Activated naive CD8-positive, alpha-beta T cell treated with anti-CD3 and anti-CD28 coated beads, Interleukin-2, amount 10 ng/mL, durations not matched to agents 7 days and 5 days (primary cell): ENCODE measurements at places on chromosomes 7 and 10. TPM values are rescaled to one million over a fixed set of nuclear protein-coding genes. Genes with fewer than 3 reads are reported as not detected.

DNA sequence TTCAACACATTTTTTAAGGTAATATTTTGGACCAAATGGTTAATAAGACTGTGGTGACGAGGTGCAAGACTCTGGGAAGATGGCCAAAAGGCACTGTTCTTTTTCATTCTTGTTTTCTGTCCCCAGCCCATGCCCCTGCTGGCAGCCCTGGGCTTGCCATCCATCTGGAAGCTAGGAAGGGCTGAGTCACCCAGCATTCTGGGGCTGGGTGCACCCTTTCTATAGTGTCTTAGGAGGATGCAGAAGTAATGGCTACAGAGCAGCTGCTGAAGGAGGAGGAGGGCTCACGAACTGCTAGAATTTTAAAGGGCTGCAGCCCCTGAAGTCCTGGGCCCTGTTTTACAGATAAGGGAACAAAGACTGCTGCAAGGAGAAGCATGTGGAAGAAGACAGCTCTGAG lies 42.8 kb upstream of the ZNF32 start:
- peaks cover 8% of the 10 kb centered on the region for H3K4me1 ChIP-seq
- DNase-seq = no peak
- no peaks in the 10 kb centered on the region for H3K36me3 ChIP-seq
- H3K27me3 ChIP-seq = peaks cover 38% of the 10 kb centered on the region
- H3K27ac ChIP-seq = no peak overlapping the region

DNA sequence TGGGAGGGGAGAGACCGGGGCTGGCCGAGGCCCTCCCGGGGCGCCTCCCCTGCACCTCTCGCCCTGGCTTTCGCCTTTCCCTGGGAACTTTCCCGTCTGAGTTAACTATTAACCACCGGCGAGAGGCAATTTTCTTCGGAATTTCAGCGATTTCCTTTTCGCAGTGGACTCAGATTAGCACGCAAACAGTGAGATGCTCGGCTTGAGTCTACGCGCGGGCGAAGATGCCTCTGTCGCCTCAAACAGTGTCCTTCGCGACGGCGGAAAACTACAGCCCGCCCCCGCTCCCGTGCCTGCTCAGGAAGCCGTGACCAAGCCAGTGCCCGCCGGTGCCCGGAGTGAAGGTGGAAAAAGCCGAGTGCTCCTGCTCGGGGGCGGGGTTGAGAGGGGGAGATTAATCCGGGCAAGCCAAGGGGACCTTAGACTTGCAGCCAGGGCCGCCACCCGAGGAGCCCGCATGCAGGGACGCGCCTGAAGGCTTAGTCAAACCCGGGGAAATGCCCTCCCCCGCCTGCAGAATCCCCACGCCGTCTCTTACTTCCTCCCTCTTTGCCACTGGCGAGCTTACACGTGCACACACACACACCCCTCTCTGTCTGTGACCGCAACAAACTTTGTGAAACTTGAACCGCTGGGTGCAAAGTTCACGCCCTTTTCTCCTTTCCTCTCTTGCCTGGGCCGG lies 14.5 kb upstream of the PAX2 start:
- peaks cover 93% of the 10 kb centered on the region for H3K27me3 ChIP-seq
- no peak for DNase-seq
- no peak overlapping the region for H3K27ac ChIP-seq
- peak overlapping the region; percentile 70 for H3K4me3 ChIP-seq
- peaks cover 13% of the 10 kb centered on the region for H3K4me1 ChIP-seq

GRCh38 chr7:133709036-133709880 lies 417.9 kb upstream of the LRGUK start:
- H3K36me3 ChIP-seq = no peaks in the 10 kb centered on the region
- H3K4me3 ChIP-seq = no peak overlapping the region
- H3K4me1 ChIP-seq = peaks cover 7% of the 10 kb centered on the region
- no peak for DNase-seq

DNA sequence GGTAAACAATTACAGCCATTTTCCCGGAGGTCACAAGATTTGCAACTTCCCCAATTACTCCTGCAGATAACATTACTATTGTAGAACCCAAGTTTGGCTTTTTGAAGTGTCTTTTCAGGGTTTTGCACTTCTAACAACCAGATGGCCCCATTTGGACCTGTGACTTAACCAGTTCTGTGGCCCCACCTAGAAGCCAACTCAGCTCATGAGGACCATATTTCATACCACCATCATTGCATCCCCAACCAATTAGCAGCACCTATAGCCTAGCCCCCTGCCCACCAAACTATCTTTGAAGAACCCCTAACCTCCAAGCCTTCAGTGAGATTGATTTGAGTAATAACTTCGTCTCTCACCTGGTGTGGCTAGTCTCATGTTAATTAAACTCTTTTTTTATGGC lies 51.3 kb upstream of the WDR11 start:
- no peak overlapping the region for H3K4me3 ChIP-seq
- no peaks in the 10 kb centered on the region for H3K4me1 ChIP-seq
- no peak for DNase-seq
- H3K36me3 ChIP-seq = no peaks in the 10 kb centered on the region
- H3K27me3 ChIP-seq = no peaks in the 10 kb centered on the region
- H3K27ac ChIP-seq = no peak overlapping the region

GRCh38 chr10:85849315-85849714 lies 517.3 kb downstream of the GRID1 start:
- no peak overlapping the region for H3K4me3 ChIP-seq
- no peak for DNase-seq
- H3K27me3 ChIP-seq = no peaks in the 10 kb centered on the region
- H3K27ac ChIP-seq = no peak overlapping the region
- no peaks in the 10 kb centered on the region for H3K36me3 ChIP-seq

- peaks cover 78% of the 10 kb centered on the region for H3K27me3 ChIP-seq
- H3K4me3 ChIP-seq = no peak overlapping the region
- DNase-seq = no peak
- no peaks in the 10 kb centered on the region for H3K36me3 ChIP-seq
- H3K27ac ChIP-seq = no peak overlapping the region
Measured at GRCh38 chr7:157022681-157023588, 12.5 kb upstream of the MNX1 start.

GRCh38 chr10:101896225-101896877 lies 52.8 kb upstream of the KCNIP2 start:
- no peak overlapping the region for H3K27ac ChIP-seq
- no peak for DNase-seq
- no peaks in the 10 kb centered on the region for H3K36me3 ChIP-seq

GRCh38 chr7:47953822-47954221 lies 5.6 kb upstream of the PKD1L1 start:
- no peaks in the 10 kb centered on the region for H3K27me3 ChIP-seq
- no peak for DNase-seq
- H3K4me3 ChIP-seq = no peak overlapping the region

GRCh38 chr7:92631850-92632487 lies 41.8 kb upstream of the FAM133B start:
- H3K27me3 ChIP-seq = no peaks in the 10 kb centered on the region
- peaks cover 47% of the 10 kb centered on the region for H3K4me1 ChIP-seq
- H3K27ac ChIP-seq = peak overlapping the region; percentile 73
- H3K4me3 ChIP-seq = peak overlapping the region; percentile 43
- peaks cover 42% of the 10 kb centered on the region for H3K36me3 ChIP-seq

Gene NMT2
- 59.2 TPM for total RNA-seq

GRCh38 chr7:43508461-43508860 lies 74.4 kb upstream of the STK17A start:
- no peak for DNase-seq
- H3K27me3 ChIP-seq = peaks cover 7% of the 10 kb centered on the region
- H3K36me3 ChIP-seq = no peaks in the 10 kb centered on the region
- no peak overlapping the region for H3K4me3 ChIP-seq

Gene STOX1
- 0.67 TPM for total RNA-seq

DNA sequence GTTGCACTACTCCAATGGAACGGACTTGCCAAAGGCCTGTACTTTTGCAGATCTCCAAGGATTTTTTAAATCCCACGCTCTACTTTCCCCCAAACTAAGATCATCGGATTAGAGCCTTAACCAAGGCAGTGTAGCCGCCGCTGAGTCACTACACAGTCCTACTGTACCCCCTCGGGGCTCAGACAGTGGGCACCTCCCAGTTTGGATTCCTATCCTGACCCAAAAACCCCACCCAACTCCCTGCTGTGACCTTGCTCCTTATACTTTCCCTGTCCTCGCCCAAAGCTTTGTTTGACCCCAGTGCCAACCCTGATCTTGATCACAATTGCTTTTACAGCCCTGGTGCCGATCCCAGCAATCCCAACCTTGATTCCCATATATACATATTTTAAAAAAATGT lies 17.5 kb upstream of the PLAU start:
- peaks cover 1% of the 10 kb centered on the region for H3K4me1 ChIP-seq
- H3K27ac ChIP-seq = no peak overlapping the region
- DNase-seq = no peak
- H3K27me3 ChIP-seq = peaks cover 15% of the 10 kb centered on the region

Gene TFEC
- total RNA-seq = 1.3 TPM

DNA sequence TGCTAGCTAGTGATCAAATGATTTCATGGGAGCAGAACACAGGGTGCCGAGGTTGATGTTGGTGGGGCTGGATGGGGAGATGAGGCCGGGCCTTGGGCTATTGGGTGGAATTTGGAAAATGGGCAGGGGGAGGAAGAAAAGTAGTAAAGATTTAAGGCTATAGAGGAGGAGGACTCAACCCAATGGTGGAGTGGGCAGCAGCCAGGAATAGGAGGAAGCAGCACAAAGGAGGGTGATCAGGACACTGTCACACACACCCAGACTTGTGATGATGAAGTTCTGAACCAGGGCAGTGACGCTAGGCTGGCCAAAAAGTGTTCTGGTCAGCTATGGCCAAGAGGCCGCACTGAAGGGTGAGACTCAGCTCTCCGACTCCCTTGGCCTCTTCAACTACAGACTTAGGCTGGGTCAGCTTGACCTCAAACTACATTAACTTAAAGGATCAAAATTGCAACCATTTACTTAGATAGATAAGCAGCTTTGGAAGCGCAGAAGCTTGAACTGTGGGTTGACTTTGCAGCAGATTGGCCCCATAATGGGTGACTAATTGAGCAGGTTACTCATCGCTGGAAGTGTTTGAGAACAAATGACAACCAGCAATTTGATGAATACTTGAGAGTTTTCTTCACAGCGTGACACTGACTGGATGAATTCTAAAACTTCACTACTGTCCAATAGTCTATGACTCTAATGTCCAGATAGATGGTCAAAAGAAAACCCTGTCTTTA lies 29.4 kb upstream of the GPR26 start:
- no peak overlapping the region for H3K27ac ChIP-seq
- H3K4me1 ChIP-seq = no peaks in the 10 kb centered on the region
- H3K36me3 ChIP-seq = no peaks in the 10 kb centered on the region
- no peak overlapping the region for H3K4me3 ChIP-seq
- no peaks in the 10 kb centered on the region for H3K27me3 ChIP-seq

DNA sequence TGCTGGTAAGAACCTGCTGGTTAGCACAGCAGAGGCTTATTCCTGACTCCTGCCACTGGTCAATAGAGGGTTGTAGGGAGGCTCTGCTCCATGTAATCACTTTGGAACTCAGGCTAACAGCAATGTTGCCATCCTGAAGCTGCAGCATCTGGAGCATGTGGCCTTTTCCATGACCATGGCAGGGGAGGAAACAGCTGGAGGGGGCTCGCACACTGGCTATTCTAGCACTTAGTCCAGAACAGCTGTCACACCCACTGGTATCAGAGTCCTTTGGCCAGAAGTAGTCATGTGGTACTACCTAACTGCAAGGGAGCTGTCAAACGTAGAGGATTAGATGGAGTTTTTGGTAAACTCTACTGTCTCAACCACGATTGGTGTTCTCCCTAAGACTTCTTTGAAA lies 450.0 kb downstream of the RPS24 start:
- no peak overlapping the region for H3K27ac ChIP-seq
- no peak for DNase-seq
- H3K4me1 ChIP-seq = no peaks in the 10 kb centered on the region
- H3K36me3 ChIP-seq = no peaks in the 10 kb centered on the region

DNA sequence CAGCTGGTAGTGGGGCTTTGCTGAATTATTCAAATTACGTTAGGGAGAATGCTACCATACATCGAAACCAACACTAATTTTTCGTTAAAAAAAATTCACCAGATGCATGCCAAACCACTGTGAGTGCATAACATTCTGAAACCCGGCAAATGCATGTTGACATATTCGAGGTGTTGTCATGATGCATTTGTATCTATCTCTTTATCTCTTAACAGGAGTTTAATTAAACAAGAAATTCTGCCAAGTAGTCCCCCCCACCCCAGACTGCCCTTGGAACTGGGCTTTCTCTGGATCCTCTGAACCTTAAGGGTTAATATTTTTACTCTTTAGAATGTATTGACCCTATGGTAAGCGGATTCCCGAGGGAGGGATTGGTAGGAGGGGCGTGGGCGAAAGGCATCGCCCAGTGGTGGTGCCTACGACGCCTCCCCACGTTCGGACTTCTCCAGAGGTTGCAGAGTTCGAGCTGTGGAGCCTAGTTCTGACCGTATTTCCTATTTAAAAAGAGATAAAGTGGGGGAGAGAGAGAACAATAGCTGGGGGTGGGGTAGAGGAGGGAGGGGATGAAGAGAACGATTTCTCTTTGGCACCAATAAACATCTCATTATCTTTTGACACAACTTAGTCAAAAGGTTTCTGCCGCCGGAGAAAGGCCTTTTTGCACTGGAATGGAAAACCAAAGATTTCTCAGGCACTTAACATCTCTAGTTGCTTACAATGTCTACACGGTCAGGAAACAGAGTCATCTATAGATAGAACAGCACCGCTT lies 7.2 kb downstream of the DLX6 start:
- peaks cover 2% of the 10 kb centered on the region for H3K4me1 ChIP-seq
- no peak overlapping the region for H3K27ac ChIP-seq
- no peak for DNase-seq
- H3K27me3 ChIP-seq = peaks cover 95% of the 10 kb centered on the region
- peaks cover 1% of the 10 kb centered on the region for H3K36me3 ChIP-seq

Gene ZNF746
- 24.3 TPM for total RNA-seq

Gene GFRA1
- total RNA-seq = not detected

Gene RHOBTB1
- total RNA-seq = not detected
